H7 (cell line): ENCODE measurements at places on chromosomes 11 and 22.
A peak's percentile ranks its signal among the peaks of the same experiment; 100 is the strongest.

GRCh38 chr11:88318017-88318416, 19.5 kb downstream of the CTSC start:
- no peak for DNase-seq

GRCh38 chr11:45772449-45772774, 32.5 kb upstream of the SLC35C1 start:
- no peak for DNase-seq

DNA sequence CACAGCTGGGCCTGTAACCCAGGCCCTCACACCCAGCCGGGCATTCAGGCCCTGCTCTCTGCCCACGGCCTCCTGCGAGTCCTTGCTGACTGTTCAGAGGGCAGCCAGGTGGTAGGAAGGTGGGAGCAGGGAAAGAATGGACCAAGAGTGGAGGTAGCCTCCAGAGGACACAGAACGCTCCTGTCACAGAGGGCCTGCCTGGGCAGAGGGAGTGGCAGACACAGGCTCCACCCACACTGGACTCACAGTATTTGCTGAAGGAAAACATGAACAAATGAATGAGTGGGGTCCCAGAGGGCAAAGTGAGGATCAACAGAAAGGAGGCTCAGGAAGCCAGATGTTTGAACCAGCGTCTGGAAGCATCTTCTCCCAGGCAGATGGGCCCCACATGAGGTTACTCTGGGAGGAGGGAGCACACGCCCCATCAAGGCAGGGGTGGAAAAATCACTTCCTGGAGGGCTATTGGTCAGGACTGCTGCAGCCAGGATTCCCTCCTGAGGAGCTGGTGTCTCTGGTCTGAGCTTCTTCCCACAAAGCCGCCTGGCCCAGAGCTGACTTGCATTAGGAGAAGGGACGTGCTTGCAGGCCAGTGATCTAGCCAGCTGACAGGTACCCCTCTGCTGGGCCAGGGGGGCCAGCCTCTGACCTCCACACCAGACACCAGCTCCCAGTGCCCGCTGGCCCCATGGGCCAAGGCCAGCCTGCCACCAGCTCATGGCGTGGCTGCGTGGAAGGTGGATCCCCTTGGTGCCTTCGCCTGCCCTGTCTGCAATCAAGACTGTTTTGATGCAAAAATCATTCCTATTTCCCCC, 84.0 kb downstream of the THAP12 start:
- DNase-seq = peak; percentile 51

- peak; percentile 50 for DNase-seq
Observed at GRCh38 chr11:133618544-133618943, 86.2 kb upstream of the OPCML start.

- no peak for DNase-seq
Observed at GRCh38 chr11:35826949-35827348, 116.9 kb upstream of the LDLRAD3 start.

GRCh38 chr22:50581950-50582492, 628 bp downstream of the CHKB start:
- DNase-seq = no peak

DNA sequence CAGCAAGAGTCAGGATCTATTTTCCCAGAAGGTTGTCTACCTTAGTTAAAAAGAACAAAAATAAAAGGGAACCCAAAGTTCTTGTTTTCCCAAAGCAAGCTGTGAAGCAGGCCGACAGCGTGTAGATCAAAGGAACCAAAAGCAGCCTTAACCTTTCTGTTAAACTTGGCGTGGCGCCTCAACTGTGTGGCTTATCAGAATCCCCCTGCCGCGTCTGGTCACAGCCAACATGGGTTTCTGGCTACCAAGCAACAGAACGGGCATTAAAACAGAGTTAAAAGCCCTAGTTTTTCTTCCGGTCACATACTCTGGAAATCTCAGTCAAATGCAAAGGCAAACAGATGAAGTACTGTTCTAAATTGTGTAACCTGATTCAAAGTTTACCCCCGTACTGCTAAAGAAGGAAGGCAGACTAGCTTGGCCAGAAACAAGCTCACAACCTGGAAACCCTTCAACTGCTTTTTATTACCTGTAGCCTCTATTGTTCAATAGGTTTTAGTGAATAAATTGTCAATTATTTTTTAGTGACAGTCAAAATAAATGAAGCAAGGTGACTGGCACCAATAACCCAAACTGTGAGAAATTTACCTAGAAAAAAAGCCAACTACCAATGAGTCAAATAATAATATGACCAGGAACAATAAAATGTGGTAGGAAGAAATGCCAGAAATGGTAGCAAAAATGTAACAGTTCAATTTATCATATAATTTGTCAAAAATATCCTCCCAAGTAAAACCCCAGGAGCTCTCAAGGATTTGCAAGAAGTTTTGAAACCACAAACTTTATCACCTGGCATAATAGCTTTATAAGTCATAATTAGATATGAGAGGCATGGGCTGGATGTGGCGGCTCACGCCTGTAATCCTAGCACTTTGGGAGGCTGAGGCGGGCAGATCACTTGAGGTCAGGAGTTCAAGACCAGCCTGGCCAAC, 21.4 kb downstream of the CHKA start:
- DNase-seq = no peak

GRCh38 chr11:36092314-36093030, 148.6 kb downstream of the LDLRAD3 start:
- peak; percentile 50 for DNase-seq

DNA sequence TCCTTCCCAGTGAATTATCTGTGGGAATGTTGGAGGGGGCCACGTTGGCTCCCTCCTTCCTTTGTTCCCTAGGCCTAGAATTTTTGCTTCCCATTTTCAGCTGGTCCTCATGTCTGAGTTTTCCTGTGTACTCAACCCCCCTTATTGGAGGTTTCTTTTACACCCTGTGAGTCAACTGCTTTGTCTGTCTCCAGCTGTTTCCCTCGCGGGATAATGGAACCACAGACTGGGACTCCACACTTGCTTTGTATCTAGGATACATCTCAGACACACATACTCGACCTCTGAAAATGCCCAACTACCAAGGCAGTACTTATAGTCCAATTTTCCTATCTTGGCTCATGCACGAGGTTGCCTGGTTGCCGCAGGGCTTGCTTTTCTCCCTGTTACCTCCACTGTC, 352.7 kb upstream of the MPPED2 start:
- no peak for DNase-seq

DNA sequence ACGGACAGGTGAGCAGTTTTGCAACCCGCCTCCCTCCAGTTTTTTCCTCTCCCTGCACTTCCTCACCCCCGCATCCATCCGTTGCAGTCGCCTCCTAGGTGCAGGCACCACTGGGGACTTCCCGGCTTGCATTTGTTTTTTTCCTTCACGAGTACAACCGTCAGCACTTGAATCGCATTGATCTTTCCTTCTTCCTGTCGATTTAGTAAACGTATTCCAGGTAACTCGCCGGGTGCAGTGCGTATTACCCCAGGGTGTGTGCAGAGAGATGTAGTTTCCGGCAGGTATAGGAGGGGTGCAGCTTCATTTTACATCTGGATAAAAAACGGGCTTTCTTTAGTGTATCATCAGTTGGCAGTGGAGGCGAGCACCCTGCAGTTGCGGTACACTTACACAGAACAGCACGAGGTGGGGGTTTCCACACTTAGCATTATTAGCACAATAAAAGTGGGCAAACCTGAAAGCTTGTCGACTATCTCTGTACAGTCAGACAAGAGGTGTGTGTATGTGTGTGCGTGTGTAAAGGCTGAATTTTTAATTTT, at the start of gene SORL1-AS1:
SORL1-AS1 (minus strand) TSS at position 359 of the 542 bp plus-strand sequence.
- no peak for DNase-seq

DNA sequence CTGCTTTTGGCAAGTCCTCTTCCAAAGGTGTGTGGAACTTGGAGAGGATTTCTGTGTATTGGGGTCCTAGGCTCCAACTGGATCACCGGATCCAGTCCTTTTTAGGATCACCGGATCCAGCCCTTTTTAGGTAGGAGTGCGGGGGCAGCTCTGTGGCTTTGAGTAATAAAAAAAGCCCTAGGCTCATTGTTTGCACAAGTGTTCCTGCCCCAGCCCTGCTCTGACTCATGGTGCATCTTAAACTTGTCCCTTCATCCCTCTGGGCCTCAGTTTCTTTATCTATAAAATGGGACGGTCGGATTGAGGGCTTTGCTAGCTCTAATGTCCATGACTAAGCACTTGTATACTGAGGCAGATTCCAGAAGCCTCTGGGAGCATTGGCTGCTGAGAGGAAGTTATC, 22.7 kb upstream of the CD44 start:
- DNase-seq = no peak

GRCh38 chr22:50563413-50564160, 868 bp upstream of the SYCE3 start:
- peak; percentile 70 for DNase-seq

DNA sequence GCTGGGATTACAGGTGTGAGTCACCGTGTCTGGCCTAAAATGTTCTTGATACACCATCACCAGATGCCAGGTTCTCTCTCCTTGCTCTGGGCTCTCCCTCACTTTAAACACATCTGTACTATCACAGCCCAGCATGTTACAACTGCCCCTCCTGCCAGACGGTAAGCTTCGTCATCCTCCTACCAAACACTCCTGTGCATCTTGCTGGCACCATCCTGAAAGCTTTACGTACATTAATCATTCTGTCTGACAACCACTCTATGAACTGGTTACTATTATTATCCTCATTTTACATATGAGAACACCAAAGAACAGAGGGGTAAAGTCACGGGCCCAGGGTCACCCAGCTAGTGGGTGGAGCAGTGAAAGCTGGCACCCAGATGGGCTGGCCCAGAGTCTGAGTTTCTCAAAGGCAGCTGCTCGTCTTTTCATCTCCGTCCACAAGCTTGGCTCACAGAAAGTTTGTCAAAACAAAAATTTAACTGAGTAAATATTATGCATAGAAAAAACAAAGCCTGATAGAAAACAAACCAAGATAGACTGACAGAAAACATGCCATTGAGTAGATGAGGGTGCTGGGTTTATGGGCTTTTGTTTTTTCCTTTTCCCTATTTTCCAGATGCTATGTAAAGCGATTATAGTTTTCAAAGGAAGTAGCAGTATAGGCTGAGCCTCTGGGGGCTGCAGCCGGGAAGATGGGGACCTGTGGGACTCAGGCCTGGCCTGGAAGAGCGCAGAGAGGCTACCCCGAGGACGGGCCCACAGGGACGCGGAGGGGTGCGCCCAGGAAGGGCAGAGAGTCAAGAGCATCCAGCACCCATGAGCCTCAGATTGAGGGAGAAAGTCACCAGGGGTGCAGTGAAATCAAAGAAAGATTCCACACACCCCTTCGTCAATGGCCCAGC, 9.5 kb downstream of the PLA2G6 start:
- DNase-seq = no peak

- DNase-seq = peak; percentile 54
Observed at GRCh38 chr22:37162221-37163095, 12.7 kb upstream of the IL2RB start.

DNA sequence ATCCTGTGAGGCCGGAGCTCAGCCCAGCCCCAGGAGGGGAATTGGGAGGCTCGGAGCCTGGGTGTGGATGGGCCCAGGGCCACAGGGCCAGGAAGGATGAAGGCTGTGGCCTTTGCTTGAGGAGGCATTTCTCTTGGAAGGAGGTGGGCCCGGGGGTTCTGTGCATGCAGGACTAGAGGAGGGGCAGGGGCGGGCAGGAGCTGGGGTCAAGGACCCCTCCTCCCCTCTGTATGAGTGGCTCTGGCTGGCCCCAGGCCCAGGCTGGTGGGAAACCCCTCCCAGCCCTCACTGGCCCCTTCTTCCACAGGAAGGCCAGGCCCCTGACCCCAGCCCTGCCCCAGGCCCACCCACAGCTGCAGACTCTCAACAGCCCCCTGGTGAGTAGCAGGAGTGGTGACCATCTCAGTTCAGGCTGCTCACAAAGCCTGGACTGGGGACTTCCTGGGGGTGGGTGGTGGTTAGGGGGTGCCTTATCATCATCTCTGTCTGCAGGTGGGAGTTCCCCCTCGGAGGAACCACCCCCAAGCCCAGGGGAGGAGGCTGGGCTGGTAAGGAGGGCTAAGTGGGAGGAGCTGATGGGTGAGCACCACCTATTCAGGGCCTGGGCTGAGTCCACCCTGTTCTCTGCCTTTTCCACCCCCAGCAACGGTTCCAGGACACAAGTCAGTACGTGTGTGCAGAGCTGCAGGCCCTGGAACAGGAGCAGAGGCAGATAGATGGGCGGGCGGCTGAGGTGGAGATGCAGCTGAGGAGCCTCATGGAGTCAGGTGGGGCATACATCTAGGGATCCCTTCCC, 6.0 kb downstream of the KCNK7 start:
- no peak for DNase-seq

GRCh38 chr22:42077486-42078125, 1.9 kb upstream of the SMDT1 start:
- peak; percentile 47 for DNase-seq

- DNase-seq = peak; percentile 50
Observed at GRCh38 chr22:32951076-32951806, 106.9 kb downstream of the SYN3 start.
